Activated CD4-positive, alpha-beta T cell treated with anti-CD3 and anti-CD28 coated beads, Interleukin-2, amount 10 ng/mL, durations not matched to agents 7 days and 5 days (primary cell): ENCODE measurements at places on chromosomes 7 and 10. TPM values are rescaled to one million over a fixed set of nuclear protein-coding genes. Genes with fewer than 3 reads are reported as not detected.

DNA sequence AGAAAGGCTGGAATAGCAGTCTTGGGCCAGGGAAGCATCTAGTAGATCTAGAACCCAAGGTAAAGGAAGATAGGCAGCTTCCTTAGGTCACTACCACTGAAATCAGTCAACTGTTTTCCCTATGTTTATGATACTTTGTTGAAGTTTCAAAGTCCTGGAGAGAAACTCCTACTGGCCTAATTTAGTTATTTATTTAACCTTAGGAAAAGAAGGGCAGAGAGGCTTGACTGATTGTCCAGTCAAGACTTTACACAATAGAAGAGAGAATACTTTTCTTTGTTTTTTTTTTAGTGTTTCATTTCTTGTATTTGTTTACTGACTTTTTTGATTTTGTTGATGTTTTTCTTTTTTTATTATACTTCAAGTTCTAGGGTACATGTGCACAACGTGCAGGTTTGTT lies 138.9 kb upstream of the PHYHIPL start:
- no peak for DNase-seq

EPHA1 gene
- total RNA-seq, result 11.4 TPM

GRCh38 chr10:21626457-21627161 lies 92.6 kb downstream of the MLLT10 start:
- DNase-seq, result no peak

LRMDA gene
- total RNA-seq, result not detected

GRCh38 chr10:28381466-28381865 lies 78.6 kb upstream of the MPP7 start:
- no peak for DNase-seq

- DNase-seq, result no peak
Observed at GRCh38 chr7:25349283-25350017, 121.2 kb upstream of the NPVF start.

OAT gene
- 30.2 TPM for total RNA-seq

GPR146 gene
- 13.3 TPM for total RNA-seq

DNTT gene
- total RNA-seq, result not detected

IMPDH1 gene
- 72.3 TPM for total RNA-seq

THAP5 gene
- 36.1 TPM for total RNA-seq

DNA sequence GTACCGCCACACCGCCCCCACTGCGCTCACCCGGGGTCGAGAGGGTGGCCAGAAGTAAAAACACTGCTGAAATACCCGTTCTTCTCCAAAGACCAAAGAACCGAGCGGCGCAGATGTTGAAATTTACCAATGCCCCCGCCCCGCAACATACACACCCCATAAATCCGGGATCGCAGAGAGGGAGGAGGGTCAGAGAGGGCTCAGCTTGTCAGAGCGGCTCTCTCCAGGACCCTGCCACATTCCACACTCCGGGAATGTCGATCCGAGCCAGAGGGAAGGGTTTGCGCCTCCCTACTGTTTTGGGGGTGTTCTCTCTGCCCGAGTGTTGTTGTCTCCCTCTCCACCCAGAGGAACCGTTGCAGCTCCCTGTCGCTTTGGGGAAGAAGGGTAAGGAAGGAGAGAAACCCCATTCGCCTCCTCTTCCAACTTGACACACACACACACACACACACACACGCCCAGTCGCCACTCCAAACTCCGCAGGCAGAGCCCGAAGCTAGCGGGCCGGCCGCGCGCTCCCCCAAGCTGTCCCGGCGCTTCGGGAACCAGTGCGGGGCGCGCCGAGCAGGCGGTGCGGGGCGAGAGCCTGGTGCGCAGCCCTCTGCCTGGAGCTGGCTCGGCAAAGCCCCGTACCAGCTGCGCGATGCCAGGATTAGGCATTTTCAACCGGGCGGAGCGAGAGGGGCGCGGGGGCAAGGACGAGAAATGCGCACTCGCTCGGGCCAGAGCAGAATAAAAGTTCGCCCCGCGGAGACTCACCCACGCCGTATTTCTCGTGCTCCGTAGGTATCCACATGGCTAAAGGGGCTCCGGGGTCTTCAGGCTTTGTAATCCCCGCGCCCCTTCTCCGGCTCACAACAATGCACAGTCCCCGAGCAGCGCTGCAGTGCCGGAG lies 609 bp downstream of the DOCK4 start:
- peak; percentile 31 for DNase-seq

DNA sequence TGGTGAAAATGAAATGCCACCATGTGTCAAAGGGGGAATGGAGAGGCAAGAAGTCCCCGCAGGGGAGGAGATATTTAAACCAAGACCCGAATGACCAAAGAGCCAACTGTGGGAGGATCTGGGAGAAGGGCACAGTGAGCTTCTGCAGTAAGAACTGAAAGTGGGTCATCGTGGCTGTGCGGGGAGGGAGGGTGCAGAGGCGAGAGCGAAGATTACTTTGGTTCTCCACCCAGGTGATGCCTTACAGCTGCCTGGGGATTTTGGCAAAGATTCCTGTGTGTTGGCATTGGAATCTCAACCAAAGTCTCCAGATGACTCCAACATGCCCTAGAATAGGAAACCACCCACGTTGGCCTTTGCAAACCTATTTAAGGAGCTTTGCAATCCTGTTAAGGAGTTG lies 44.2 kb upstream of the ADAM12 start:
- no peak for DNase-seq

DNA sequence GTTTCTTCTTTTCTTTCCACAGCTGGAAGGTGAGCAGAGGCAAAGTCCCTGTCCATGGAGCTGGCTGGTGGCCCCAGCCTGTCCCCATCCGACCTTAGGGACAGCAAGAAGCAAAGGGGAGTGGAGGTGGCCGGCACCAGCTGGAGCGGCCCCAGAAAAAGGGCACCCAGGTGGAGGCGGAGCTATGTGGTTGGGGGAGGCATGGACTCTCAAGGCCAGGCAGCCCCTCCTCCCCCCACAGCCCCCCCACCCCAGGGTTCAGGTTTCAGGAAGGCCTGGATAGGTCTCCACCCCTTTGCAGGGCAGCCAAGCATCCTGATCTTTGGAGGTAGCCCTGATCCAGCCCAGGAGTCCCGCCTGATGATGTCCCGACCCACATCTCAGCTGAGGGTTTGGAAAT lies at the start of gene SSC4D:
Gene SSC4D, minus strand, starts transcription at position 161 of the 400 bp plus-strand sequence. CDS start 5,258 bp downstream, outside the sequence.
- DNase-seq, result no peak

DNA sequence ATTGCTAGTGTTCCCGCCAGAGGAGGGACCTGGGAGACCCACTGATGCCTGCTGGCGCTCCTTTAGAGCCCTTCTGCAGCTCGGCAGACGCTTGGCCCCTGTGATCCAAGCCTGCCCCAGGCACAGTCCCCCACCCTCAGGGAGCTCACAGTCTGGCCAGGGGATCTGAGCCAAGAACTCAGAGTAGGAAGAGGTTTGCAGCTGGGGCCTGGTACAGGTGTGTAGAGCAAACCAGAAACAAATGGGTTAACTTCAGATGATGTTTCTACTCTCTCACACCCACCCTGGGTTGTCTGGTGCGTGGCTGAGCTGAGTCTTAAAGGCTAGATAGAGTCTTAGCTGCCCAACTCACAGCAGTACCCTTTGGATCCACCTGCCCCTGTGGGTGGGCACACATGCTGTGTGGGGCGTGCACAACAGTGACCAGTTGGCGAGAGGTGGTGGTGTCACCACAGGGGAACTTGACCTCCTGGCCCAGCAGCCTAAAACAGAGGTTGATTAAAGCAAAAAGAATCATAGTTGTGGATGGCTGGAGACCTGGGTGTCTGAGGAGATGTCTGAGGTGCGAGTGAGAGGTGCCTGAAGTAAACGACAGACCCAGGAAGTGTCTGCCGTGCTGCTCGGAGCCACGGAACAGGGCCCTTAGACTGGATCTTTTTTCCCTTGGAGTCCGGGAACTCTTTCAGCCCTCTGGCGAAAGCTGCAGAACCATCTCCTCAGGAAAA lies 31.2 kb upstream of the SRGN start:
- no peak for DNase-seq

DNA sequence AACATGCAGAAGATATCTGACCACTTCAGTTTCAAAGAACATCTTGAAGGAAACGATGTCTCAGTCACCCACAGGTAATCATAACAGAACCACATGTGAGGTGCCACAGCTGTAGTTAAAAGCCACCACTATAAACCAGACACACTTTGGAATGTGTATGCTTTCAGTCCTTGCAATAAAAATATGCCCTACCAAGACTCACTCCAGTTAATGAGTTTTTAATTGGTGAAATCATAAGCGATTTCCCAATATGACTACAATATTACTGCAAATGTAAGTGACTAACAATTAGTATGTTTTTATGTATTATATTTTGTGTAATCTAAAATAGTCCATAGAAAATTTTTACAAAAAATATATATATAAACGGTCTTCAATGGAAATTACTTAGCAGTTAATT lies 428.2 kb downstream of the PARD3 start:
- no peak for DNase-seq

DNA sequence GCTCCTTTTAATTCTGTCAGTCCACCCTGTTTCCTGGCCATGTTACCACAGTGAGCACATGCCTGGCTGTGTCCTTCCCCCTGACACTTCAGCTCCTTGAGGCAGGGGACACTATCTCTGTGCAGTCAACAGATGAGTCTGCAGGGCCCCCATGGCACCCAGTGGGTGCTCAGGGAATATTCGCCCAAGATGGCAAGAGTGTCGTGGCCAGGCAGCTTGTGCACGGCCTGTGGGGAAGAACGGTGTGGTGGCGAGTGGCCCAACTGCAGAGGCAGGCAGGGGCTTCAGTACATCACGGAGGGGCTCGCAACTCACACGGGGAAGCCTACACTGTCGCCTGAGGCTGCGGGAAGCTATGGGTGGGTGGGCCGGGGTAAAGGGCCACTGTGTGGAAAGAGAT lies 91.1 kb downstream of the TRRAP start:
- no peak for DNase-seq

DNA sequence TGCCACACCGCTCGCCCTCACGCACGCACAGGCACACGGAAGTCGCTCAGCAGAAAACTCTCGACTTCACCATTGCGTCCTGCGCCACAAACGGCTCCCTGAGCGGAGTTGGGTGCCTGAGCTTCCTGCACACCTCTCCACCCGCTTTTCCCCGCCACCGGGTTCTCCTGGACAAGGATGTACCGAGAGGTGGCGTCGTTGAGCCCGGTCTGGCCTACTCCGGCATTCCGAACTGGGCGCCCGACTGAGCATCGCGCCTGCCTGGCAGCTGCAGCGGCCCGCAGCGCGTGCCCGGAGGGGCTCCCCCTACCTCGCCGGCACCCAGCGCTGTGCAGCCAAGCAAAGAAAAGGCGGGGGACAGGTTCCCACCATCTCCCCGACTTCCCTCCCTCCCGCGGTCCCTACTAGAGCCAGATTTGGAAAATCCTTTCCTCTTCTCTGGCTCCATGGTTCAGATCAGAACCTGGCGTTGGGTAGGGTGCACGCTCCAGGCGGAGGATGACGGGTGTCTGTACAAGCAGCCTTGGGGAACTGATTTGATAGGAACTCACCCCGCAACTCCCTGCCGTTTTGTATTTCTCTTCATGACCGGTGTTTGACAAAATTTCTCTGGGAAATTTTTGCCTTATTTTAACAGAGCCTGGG lies 1.7 kb downstream of the SORCS3 start:
- peak; percentile 13 for DNase-seq

KNDC1 gene
- 0.08 TPM for total RNA-seq

PDE6C gene
- not detected for total RNA-seq

DNA sequence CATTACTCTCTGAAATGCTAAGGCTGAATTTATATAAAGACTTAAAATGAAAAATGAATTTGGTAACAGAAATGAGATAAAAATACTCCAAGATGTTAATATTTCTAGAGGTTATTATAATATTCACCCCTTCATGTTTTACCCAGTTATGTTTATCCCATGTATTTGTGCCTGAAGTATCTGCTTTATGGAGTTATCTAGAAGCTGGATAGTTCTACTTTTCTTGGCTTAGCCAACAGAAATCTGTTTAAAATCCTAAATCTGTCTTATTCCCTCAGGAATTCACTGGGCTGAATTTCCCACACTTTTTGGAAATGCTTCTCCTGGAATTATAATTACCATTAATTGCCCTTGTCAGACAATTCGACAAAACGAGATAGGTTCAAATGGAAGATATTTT lies 201.6 kb downstream of the THSD7A start:
- DNase-seq, result no peak

DNA sequence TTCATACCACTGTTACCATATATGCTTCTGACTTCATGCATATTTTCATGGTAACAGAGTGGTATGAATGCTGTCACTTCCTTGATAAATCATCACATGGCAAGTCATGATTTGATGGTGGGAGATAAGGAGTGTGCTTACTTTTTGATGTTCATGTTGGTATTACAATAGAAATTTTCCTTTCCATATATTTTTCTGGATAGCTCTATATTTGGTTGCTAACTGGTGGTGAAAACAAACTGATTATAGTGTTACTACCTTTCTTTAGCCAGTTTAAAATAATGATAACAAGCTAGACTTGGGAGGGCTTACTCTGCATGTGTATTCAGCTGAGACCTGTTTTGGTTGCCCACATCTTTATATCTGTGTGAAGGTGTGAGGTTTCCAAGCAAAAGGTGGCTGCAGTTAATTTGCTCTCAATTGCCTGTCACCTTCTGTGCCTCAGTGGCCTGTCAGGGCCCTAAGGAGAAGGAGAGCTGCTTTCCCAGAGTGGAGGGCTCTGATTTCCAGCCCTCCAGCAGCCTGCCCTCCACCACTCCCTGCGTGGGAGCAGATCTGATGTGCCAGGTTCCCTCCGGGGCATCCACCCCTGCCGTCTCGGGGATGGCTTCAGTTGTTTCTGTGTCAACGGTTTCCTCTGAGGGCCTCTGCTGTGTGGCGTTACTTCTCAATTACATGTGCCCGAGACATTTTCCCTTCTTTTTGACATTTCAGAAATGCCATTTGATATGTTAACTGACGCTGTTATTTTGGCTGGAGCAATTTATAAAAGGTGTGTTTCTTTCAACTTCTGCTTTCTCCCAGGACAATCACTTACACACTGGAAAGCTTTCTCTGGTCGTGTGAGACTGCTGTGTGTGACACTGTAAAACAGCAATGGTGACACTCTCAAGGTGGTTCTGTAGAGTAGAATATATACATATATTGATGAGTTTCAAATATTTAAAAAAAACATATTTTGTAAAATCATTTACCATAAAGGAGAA lies 107.7 kb upstream of the KLF6 start:
- DNase-seq, result no peak

GRCh38 chr10:48805411-48805810 lies 120.7 kb downstream of the WDFY4 start:
- no peak for DNase-seq

CFAP46 gene
- not detected for total RNA-seq

- no peak for DNase-seq
Observed at GRCh38 chr10:97356918-97357317, 22.4 kb upstream of the FRAT2 start.

DNA sequence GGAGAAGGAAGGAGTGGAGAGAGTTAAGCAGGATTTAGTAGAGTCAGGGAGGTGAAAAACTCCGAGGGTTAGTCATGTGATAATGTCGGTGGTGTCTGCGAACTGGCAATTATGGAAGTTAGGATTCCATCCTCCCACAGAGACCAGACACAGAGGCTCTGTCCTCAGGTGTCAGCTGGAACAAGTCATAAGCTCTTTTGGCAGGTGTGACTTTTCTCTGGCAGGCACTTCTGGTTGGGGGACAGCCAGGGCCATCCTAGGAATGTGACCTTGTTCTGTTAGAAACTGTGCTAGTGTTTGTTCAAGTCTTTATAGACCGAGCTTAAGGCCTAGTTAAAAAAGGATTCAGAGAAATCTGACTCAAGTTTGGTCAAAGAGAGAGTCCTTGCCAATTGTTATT lies 371.0 kb downstream of the DPP6 start:
- no peak for DNase-seq
